Right lung (tissue), 10 donors: ENCODE measurements at places on chromosomes 7 and 10.

GRCh38 chr10:13930120-13930519, 343.4 kb downstream of the PRPF18 start:
- no peak for DNase-seq

- no peak for DNase-seq
Observed at GRCh38 chr7:133319842-133320241, 67.0 kb downstream of the EXOC4 start.

GRCh38 chr10:68231817-68232251, at the start of gene ATOH7:
ATOH7 (minus strand) TSS chr10:68232113; CDS start chr10:68231677, 436 bp downstream.
- DNase-seq, result no peak

DNA sequence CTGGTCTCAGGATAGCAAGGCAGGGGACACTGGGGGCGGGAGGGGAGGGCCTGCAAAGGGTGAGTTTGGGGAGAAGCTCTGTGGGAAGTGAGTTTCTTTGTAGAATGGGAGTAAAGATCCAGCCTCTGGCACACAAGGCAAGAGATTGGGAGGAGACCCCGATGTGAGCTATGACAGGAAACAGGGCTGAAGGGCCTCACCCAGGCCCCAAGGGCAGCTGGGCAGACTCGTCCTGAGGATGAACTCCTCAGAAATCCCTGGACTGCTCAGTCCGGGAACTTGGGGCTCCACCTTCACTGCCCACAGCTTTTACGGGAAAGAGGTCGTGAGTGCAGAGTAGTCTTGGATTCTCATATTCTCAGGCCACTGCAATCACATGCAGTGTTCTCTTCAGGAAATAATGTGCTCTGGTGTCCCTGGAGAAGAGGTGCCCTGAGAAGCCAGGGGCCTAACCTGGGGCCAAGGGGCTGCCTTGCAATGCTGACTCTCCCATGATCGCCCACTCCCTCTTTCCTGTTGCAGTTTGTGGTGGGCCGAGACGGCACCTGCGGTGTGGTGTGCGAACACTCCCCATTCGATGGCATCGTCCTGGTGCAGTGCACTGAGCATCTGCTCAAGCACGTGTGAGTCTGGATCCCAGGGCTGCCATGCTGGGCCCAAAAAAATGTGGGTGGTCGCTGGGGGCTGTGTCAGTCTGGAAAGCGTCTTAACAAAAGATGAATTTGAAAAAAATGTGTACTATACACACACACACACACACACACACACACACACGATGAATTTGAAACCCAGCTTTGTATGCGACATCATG, 31.3 kb upstream of the C10orf53 start:
- no peak for DNase-seq

GRCh38 chr7:6658618-6659345, 21.7 kb downstream of the ZNF316 start:
- DNase-seq, result no peak

- no peak for DNase-seq
Observed at GRCh38 chr10:60853107-60853506, 74.8 kb downstream of the CDK1 start.

GRCh38 chr7:85177316-85177715, 9.5 kb downstream of the SEMA3D start:
- no peak for DNase-seq

- no peak for DNase-seq
Observed at GRCh38 chr7:16021851-16022250, 335.4 kb upstream of the MEOX2 start.

- DNase-seq, result no peak
Observed at GRCh38 chr10:51235865-51236264, 161.6 kb downstream of the PRKG1 start.

- no peak for DNase-seq
Observed at GRCh38 chr7:18345641-18346234, 149.8 kb upstream of the HDAC9 start.

- DNase-seq, result no peak
Observed at GRCh38 chr10:52746169-52746568, 26.4 kb downstream of the MBL2 start.

- DNase-seq, result no peak
Observed at GRCh38 chr7:132825222-132825621, 249.0 kb upstream of the PLXNA4 start.

DNA sequence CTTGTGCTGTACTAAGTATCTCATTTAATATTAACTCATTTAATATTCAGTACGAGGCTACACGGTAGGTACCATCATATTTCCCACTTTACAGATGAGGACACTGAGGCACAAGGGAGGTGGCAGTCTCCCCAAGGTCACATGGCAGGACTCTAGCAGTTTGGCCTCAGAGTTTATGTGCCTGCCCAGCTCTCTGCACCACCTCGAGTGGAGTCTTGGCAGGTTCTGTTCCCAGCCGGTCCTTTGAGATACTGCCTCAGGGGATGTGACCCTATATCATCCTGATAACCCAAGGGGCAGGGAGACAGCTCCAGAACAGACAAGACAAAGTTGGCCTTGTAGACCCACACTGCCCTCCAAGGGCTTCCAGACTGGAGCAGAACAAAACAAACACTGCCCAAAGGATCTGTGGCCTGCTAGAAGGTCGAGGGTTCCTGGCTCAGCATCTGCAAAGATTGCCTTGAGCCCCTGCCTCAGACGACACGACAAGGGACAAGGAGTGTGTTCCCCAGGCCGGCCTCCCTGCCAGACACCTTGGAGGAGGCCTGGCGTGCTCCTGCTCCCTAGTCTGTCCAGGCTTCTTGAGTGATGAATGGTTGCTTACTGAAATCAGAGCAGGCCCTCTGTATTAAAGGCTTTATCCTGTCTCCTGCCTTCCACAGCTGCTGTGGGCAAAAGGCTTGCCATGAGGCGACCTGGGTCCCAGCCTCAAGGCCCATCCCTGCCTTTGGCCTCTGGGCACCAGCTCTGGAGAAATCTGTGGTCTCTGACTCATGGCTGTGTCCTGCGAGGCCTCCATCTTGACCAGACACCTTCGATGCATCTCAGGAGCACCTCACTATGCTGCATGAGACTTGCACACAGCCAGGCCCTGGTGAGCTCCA, 3.9 kb upstream of the PWWP2B start:
- DNase-seq, result no peak

GRCh38 chr7:21086688-21087087, 300.0 kb upstream of the SP8 start:
- DNase-seq, result peak; percentile 37

GRCh38 chr10:47317251-47317650, 5.0 kb upstream of the GDF2 start:
- DNase-seq, result no peak

DNA sequence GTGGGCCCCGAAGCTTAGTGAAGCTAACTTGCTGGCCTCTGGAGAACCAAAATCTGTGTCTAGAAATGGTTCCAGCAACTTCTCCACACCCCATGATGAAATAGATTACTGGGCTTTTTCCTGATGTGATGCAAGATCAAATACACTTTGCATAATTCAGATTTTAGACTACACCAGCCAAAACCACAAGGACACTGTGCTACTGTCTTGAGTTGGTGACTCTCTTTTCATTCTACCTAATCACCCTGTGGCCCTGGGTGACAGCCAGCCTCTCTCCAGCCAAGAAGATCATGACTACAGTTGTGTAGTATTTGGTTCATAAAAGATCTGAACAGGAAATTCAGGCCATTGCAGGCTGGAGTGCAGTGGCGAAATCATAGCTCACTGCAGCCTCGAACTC, 22.2 kb downstream of the AZGP1 start:
- DNase-seq, result no peak

- no peak for DNase-seq
Observed at GRCh38 chr10:45424668-45425404, 50.8 kb downstream of the ALOX5 start.

GRCh38 chr7:158407581-158408317, 179.9 kb downstream of the PTPRN2 start:
- peak; percentile 49 for DNase-seq

- no peak for DNase-seq
Observed at GRCh38 chr10:77368006-77368405, 269.6 kb downstream of the KCNMA1 start.

DNA sequence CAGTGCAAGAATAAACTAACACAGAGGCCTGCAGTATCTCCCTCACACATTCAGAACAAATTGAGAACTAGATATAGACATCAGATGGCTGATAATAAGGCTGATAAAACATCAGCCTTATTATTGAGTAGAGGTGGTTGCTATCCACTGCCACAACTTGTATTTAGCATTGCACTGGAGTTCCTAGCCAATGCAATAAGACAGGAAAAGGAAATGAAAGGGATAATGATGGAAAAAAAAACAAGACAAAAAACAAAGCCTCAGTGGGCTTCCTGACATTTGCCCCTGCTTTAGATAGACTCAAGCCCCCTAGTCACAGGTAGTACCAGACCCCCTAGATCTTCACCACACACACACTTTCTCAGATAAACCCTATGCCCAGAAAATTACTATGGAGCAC, 33.2 kb upstream of the ELN start:
- DNase-seq, result no peak

GRCh38 chr7:38628630-38629385, 2.4 kb downstream of the AMPH start:
- DNase-seq, result no peak

DNA sequence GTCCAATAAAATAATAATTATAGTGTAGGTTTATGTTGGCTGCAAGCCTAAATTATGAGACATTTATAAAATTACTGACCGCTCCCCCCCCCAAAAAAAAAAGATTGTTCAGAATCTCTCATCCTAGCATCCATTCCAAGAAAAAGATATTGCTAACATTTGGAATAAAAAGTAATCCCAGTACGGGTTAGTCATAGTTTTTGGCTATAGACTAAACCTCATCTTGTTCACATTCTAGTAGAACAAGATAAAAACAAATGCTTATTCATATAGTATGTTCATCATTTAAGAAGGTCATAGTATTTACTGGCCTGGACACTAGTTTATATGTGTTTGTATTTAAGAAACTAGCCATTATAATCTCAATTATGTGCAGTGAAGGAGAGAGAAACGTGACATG, 44.0 kb downstream of the ADK start:
- no peak for DNase-seq

- no peak for DNase-seq
Observed at GRCh38 chr7:32680259-32681173, 185.2 kb downstream of the AVL9 start.

GRCh38 chr7:129615018-129615417, 3.5 kb downstream of the NRF1 start:
- DNase-seq, result no peak

DNA sequence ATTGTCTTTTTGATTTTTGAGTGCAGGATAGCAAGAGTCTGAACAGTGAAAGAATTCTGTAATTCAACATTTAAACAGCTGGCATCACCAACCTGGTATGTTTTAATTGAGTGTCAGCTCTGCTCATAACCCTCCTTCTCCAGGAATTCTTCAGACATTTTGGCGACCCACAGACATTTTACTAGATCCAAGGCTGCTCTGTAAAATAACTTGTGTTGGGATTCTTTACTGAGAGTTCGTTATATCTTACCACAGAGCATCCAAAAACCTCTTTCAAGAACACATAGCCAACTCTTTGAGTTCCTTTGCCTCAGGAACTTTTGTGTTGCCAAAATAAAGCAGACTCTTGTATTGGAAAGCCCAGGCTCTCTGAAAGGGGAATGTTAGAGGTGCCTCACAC, 27.7 kb upstream of the SORCS3 start:
- no peak for DNase-seq

- no peak for DNase-seq
Observed at GRCh38 chr10:133087679-133088178, at the start of gene ADGRA1. ADGRA1 (plus strand) TSS chr10:133087924; CDS start chr10:133088910, 986 bp downstream.

GRCh38 chr7:28433699-28434219, 21.4 kb downstream of the CREB5 start:
- no peak for DNase-seq

- DNase-seq, result no peak
Observed at GRCh38 chr10:46029461-46030030, 877 bp downstream of the NCOA4 start.

- no peak for DNase-seq
Observed at GRCh38 chr7:142557971-142558582, 191.2 kb upstream of the PRSS1 start.

DNA sequence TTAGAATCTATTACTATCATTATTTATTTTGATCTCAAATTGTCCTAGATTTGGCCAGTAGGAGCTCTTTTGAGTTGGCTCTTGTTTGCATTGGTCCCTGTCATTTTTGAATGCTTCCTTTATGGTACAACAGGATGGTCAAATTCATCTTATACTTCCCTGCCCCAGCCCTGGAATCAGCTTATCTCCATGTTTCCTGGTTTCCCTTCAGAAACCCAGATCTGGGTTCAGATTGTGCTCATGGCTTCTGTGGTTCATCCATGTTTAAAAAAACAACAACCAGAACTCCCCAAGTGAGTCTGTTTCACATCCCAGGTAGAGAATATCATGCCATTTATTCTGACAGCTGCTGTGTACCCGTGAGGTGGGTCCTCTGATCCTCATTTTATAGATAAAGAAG, 10.6 kb downstream of the ZFYVE27 start:
- DNase-seq, result no peak

DNA sequence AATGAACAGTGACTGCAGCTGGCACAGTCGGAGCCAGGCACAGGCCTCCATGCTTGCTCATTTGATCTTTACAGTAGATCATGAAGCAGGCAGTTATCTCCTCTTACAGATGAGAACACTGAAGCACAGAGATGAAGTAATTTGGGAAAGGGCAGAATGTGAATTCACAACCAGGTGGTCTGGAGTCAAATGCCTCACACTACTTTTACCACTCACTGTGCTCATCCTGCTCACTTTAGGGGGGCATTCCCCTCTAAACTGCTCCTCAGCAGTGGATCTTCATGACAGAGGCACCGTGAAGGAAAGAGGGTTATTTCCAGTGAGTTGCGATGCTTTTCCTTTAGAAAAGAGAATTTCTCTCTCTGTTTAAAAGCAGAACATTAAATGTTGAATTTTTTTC, 15.1 kb downstream of the SNX10 start:
- DNase-seq, result no peak

GRCh38 chr7:127761196-127761595, 109.2 kb downstream of the SND1 start:
- no peak for DNase-seq

DNA sequence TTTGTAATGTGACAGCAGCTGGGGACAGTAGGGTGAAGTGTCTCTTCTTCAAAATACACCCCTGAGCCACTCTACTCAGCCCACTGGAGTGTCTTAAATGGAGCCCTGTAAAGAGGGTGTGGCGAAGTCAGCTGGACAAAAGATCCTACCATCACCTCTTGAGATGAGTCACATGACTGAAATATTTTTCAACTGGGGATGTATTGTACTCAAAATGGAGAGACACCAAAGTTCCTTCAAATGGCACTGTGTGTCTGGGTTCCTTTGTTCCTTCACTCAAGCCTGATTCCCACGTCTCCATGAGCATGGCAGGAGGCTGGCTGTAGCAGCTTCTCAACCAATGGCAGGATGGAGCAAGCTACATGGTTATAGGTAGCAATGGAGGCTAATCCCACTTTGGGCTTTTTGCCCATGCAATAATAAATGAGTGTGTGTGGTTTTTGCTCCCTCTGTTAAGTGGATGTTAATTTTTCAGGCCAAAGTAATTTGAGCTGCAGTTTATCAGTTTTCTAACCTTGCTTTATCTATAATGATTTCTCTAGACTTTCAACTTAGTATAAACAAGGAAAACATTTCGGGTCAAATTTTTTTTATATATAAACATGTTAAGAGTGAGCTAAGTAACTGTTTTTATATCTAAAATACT, 68.2 kb downstream of the CLEC2L start:
- DNase-seq, result no peak
